ENCODE measurements at places on chromosomes 3 and 15.

- no peak for DNase-seq
These were observed 105.3 kb downstream of the SNRK start for GRCh38 chr3:43391621-43392020.

- DNase-seq: no peak
These were observed 30.2 kb downstream of the ARID3B start for GRCh38 chr15:74571191-74571590.

DNA sequence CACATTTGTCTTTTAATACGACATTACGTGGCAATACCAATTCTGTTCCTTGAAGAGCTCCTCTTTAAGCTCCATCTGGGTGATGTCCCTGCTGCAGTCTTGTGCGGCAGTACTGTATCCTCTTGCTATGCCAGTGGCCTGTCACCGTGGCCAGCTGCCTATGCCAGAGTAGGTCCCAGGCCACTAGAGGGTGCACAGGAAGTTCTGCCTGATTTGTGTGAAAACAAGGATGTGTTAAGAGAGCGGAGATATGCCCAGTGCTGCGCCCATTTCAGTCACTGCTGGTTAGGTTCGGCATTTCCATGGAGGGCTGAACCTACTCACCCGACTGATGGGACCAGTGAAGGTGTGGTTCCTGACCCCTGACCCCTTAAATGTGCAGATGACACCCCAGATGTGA is 25.2 kb downstream of the NIPA1 start:
- DNase-seq: no peak

GRCh38 chr3:52385157-52385556 is 59.7 kb downstream of the SEMA3G start:
- DNase-seq: no peak

DNA sequence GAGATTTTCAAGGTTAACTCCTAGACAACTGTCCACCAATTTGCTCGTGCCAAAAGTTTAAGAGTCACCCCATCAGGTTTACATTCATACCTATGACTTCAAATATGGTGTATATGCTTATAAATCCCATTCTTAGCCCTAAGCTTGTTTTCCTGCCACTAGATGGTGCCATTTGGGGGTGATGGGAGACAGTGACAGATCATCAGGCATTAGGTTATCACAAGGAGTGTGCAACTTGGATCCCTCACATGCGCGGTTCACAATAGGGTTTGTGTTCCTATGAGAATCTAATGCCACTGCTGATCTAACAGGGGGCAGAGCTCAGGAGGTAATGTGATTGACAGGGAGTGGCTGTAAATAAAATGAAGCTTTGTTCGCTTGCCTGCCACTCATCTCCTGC is 182.7 kb downstream of the CNTN6 start:
- no peak for DNase-seq

- DNase-seq: no peak
These were observed 100.1 kb upstream of the PROK2 start for GRCh38 chr3:71885006-71885405.

GRCh38 chr3:70247955-70248354 is 64.5 kb downstream of the MDFIC2 start:
- DNase-seq: no peak

GRCh38 chr3:105809208-105809888 is 59.5 kb downstream of the CBLB start:
- no peak for DNase-seq

- DNase-seq: no peak
These were observed 25.9 kb downstream of the MELTF start for GRCh38 chr3:197003461-197004385.

GRCh38 chr15:70512772-70513362 is 250.5 kb downstream of the UACA start:
- peak; percentile 68 for DNase-seq

DNA sequence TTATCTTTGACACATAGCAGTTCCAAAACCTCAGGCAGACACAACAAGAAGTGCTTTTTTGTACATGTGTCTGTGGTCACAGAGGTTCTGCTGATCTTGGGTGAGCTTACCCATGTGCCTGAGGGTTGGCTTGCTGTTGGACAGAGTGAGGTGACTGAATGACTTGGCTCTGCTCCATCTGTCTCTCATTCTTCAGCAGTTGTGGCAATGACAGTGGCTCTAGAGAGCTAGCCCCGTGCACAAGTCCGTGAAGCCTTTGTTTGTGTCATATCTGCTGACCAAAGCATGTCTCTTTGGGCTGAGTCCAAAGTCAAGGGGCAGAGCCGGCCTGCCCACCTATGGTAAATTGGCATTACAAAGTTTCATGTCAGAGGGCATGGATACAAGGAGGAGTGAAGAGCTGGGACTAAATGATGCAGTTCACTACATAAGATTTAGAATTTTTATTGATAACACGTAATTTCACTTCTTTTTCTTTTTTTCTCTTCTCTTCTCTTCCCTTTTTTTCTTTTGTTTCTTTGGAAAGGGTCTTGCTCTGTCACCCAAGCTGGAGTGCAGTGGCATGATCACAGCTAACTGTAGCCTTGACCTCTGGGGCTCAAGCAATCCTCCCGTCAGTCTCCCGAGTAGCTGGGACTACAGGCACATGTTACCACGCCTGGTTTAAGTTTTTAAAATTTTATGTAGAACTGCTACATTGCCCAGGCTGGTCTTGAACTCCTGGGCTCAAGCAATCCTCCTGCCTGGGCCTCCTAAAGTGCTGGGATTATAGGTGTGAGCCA is 77.9 kb downstream of the ITPR1 start:
- no peak for DNase-seq

- DNase-seq: no peak
These were observed 2.4 kb downstream of the PLCH1 start for GRCh38 chr3:155742349-155742965.

DNA sequence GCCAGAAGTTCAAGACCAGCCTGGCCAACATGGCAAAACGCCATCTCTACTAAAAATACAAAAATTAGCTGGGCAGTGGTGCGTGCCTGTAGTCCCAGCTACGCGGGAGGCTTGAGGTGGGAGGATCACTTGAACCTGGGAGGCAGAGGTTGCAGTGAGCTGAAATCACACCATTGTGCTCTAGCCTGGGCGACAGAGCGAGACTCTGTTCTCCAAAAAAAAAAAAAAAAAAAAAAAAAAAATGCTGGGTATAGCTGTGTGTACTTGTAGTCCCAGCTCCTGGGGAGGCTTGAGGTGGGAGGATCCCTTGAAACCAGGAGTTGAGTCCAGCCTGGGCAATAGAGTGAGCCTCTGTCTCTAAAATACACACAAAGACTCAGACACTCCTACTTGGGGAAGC is 32.0 kb downstream of the PPP1R2 start:
- no peak for DNase-seq

GRCh38 chr3:191175102-191175501 is 23.9 kb upstream of the OSTN start:
- DNase-seq: no peak

DNA sequence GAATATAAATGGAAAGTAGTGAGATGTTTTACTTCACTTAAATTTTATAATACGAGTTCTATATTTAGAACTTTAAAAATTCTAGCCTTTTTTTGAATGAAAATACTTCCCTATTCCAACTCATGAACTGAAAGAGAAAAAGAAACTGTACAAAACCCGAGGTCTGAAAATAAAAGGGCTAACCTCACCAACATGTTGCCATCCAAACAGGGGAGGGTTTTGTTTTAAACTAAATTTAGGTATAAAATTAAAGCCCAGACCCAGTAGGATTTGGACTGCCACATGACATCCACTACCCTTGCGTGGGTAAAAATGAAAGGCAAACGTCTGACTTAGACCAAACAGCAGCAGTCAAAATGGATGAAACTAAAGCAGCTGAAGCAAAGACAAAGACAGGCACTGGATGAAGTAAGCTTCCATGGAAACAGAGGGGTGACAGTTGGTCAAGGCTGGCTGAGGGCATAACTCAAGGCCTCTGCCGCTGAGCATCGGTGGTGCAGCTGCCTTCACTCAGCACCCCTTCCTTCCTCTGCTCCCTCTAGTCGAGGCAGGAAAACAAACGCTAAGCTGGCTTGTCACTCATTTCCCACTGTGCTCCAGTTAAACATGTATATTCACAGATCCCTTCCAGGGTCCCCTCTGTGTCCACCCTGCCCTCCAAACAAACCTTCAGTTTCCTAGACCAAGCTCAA is 58.1 kb downstream of the TM4SF4 start:
- DNase-seq: no peak
